ENCODE measurements at places on chromosomes 5 and 9. TPM values are rescaled to one million over a fixed set of nuclear protein-coding genes. Genes with fewer than 3 reads are reported as not detected.

Gene SPAG8
- not detected for total RNA-seq

- no peak for DNase-seq
Observed at GRCh38 chr5:172753101-172753500, 17.9 kb downstream of the DUSP1 start.

DNA sequence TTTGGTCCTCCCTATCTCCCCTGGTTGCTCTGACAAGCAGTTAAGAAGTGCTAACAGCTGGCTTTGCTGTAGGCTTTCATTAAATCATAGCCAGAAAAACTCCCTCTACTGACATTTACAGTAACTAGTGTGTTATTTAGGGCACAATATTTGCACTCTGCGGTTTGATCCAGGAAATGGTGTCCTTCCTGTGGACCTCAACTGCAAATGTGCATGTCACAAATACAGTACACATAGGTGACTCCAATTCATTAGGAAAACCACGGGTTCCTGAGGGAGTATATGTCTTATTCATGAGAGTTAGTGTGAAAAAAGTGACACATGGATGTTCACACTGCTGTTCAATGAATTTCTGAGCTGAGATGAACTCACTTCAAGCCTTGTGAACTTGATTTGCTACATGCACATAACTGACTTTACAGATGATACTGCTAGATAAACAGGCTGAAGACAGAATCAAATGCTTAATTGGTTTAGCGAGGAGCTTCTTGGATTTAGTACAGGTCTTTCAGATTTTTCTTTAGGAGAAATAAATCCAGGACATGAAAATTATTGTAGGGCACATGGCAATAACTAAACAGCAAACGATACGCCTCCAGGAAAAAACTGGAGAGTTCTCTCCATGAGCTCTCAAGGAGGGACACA is 281.5 kb downstream of the EFNA5 start:
- DNase-seq: peak; percentile 90

DNA sequence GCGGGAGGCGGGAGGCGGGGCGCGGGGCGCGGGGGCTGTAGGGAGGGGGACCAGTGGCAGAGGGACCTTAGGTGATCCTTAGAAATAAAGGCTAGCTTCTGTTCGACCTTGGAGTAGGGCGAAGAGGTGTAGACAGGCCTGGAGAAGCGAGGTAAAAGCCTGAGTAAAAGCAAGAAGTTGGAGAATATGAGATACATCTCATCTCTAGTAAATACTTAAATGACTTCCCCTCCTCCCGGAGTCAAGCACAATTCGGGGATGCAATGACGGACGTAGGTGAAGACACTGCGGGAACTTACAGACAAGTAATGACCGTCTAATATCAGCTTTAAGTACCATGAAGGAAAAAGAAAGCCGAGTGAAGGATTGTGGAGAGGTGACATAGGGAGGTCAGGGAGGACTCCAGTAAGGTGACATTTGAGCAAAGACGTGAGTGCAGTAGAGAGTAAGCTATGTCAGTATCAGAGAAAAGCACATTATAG is 466 bp downstream of the SMC2 start:
- no peak for DNase-seq

DNA sequence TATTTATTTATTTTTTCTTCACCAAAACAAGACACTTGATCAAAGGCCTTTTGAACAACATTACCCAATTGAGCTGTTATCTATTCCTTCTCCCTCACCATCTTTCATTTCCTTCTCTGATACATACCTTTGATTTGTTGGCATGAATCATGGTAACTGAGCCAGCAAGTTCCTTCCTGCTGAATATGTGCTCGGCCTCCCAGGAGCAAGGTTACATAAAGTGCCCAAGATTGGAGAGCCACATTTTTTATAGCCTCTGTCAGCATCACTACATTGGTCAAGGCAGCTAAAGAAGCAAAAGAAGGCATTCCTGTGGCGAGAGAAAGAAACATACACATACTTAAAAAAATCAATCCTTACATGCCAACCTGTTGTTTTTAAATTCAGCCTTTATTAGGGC is 369.6 kb downstream of the CYLC2 start:
- DNase-seq: peak; percentile 5

DNA sequence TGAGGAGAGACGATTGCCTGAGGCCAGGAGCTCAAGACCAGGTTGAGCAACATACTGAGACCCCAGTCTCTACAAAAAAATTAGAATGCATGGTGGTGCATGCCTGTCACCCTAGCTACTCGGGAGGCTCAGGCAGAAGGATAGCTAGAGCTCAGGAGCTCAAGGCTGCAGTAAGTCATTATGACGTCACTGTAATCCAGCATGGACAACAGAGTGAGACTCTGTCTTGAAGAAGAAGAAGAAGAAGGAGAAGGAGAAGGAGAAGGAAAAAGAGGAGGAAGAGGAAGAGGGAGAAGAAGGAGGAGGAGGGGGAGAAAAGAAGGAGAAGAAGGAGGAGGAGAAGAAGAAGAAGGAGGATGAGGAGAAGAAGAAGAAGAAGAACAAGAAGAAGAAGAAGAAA is 519.1 kb downstream of the CDH9 start:
- no peak for DNase-seq

Gene APC
- 44.7 TPM for total RNA-seq

DNA sequence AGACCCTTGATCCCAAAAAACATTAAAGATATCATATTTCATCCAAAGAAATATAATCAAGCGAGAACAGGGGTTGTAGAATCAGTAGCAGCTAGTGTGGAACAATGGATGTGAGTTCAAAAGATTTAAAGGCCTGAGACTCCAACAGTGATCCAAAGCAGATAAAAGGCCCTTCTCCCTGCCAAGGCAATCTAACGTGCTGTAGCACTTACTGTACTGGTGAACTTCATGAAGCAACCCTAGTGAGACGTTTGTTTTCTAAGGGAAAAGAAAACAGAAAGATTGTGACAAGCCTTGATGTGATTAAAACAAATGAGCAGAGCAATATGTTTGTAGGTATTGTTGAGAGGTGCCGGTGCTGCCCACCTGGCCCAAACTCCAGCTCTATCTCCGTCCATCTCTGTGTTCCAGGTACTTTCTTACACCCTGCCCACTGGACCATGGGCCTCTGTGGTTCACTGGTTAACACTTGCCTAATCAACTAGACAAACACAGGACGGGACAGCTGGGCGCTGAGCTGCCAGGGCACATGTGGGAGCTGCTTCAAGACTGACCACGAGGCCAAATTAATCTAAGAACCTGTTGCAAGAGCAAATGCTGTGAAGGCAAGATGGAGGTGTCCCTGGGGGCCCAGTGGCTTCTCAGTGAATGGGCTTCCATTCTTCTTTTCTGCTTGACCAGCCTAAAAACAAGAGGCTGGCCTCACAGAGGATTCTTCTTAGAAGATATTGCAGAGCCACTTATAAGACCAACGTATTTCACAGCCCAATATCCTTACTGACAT is 265.5 kb downstream of the CWC27 start:
- DNase-seq: no peak

All from SJSA1 (cell line).